Activated CD4-positive, alpha-beta T cell treated with anti-CD3 and anti-CD28 coated beads for 4 hours (primary cell): ENCODE measurements at places on chromosomes 3 and 15.

DNA sequence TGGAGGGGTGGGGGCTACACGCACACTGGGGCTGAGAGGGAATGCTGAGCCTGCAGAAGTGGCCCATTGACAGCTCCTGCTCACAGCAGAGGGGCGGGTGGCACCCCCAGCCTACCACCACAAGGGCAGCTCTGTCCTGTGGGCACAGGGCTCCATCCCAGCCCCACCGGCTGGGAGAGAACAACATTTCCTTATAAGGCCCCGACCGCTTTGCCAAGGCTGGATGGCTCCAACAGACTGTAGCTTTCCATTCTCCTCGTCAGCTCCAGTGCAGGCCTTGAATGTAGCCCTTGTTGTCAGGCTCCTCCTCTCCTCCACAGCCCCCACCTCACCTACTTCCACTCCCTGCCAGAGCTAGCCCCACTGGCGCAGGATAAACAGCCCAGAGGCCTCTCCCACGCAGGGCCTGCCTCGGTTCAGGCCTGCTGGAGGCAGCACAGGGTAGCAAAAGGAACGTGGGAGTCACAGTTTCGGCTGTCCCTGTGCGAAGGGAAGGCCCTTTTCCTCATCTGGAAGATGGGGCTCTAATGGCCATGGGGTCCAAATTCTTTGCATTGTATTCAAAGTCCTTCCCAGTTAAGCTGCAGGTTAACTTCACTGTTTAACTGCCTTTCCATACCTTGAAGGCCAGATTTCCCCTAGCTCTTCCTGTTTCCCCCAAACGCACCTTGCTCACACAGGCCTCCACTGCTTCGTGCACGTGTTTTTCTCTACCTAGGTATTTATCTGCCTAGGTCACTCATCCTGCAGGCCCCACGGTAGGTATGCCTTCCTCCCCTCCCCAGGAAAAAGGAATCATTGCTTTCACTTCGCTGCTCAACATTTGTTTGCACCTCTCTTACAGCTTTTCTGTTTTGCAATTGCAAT, 101.6 kb upstream of the LPP start:
- no peak for DNase-seq

DNA sequence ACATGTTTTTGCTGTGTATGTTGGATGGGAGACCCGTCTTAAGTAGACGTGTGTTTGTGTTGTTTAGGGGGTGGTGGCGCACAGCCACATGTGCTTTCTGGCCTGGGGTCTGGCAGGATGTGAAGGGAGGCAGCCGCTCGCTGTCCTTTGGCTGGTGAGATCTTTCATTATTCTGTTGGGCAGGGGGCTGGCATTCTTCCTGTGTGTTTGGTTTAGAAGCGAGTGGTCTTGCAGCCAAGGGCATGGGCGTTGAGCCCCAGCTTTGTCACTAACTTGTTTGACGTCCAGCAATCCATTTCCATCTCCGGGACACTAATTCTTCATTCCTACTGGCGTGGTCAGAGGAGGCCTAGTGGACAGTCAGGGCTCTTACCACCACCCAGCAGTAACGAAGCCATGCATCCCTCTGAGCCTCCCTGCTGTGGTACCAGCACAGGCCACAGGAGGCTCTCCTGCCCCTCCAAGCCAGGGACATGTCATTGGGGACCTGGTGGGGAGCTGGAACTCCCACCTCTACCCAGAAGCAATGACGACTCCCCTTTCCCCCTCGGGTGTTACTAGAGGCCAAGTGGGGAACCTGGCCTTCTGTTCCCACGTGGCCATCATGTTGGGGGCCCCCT, 10.7 kb downstream of the THSD4 start:
- no peak for DNase-seq

GRCh38 chr3:54222316-54222715, 100.0 kb downstream of the CACNA2D3 start:
- no peak for DNase-seq

DNA sequence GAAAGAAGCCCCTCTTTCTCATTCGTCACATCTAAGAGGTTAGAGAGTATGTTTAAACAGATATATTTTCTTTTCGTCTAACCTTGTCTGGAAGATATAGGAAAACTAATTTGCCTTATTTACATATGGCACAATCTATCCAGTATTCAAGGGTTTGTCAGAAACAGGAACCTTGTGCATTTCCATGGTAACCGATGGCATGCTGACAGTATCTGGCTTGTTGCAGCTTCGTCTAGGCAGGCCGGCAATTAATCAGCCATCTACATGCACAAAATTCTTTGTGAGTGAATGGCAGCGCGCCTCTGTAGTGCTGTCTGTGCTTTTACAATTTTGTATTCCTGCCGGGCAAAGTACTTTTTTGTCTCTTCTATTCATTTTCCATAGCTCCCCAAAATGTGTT, 294.0 kb upstream of the SOX2 start:
- no peak for DNase-seq

DNA sequence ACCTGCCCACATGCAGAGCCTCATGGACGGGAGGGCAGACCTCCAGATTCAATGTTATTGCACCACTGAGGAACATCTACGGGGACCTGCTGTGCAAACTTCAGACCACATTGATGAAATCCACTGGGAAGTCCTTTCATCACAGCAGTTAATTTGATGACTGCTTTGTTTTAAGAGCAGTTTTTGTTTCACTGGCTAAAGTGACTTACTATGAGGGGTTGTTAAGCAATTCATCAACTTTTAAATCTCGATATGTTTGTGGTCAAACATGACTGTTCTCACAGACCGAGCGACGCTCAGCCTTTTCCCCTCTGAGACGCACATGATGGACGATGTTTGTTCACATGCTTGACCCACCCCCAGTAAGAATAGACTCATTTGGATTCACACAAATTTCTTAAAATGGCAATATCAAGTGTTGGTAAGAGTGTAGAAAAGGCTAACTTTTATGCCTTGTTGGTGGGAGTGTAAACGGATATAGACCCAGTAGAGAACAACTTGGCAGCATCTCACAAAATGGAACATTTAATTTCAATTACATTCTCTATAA, 35.9 kb upstream of the IREB2 start:
- DNase-seq = no peak

- DNase-seq = peak; percentile 47
Measured at GRCh38 chr3:30319713-30320112, 286.7 kb upstream of the TGFBR2 start.

GRCh38 chr3:27171113-27171512, 198.1 kb downstream of the NEK10 start:
- DNase-seq = no peak

GRCh38 chr3:142353571-142353970, 94.3 kb downstream of the XRN1 start:
- DNase-seq = no peak

DNA sequence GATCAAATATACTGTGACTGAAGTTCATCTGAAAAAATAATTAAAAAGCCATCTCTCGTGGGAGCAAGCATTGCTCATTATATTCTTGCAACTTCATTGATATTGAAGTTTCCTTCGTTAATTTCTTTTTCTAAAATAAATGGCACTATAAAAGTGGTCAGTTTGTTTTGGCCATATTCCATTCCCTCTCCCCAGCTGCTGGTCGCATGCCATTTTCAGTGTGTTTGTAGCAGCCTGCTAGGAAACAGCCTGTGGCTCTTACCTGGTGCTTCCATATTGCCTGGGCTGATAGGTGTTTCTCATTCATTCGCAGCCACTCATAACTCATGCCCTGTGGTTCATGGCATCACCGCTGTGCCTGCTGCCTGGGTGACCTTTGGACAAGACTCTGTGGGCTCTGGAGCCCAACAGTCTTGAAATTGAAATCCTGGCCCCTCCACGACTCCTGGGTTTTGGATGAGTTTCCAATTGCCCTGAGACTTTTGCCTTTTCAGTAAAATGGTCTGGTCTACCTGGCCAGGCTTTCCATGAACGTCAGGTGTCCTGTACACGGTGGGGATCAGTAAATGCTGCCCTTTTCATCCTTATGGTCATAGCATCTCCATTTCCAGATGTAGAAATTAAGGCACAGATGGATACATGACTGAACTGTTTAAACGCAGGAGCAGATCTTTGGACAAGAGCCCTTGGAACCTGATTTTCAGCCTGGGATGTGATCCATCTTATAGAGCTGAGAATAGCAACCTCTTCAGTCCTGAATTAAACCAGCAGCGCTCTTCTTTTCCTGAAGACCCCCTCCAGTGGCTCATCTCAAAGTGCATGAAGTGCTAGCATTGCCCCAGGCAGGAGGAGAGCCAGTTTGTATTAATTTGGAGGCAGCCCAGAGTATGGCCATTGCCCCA, 69.4 kb downstream of the SLCO3A1 start:
- no peak for DNase-seq
